Hepatocyte (in vitro differentiated cells): ENCODE measurements at places on chromosomes 5 and 9.

- no peak overlapping the region for H3K4me3 ChIP-seq
- H3K36me3 ChIP-seq: no peaks in the 10 kb centered on the region
- no peak overlapping the region for H3K27ac ChIP-seq
Observed at GRCh38 chr9:5950261-5950660, 59.6 kb downstream of the MLANA start.

- no peaks in the 10 kb centered on the region for H3K27me3 ChIP-seq
- H3K36me3 ChIP-seq: no peaks in the 10 kb centered on the region
- H3K4me1 ChIP-seq: no peaks in the 10 kb centered on the region
- DNase-seq: no peak
- no peak overlapping the region for H3K27ac ChIP-seq
- no peak overlapping the region for H3K4me3 ChIP-seq
Observed at GRCh38 chr5:32123889-32124676, 50.0 kb downstream of the GOLPH3 start.

GRCh38 chr5:30765227-30765626 lies 428.3 kb upstream of the CDH6 start:
- no peak for DNase-seq
- no peaks in the 10 kb centered on the region for H3K36me3 ChIP-seq
- H3K27ac ChIP-seq: no peak overlapping the region
- no peaks in the 10 kb centered on the region for H3K4me1 ChIP-seq
- no peak overlapping the region for H3K4me3 ChIP-seq
- no peaks in the 10 kb centered on the region for H3K27me3 ChIP-seq

DNA sequence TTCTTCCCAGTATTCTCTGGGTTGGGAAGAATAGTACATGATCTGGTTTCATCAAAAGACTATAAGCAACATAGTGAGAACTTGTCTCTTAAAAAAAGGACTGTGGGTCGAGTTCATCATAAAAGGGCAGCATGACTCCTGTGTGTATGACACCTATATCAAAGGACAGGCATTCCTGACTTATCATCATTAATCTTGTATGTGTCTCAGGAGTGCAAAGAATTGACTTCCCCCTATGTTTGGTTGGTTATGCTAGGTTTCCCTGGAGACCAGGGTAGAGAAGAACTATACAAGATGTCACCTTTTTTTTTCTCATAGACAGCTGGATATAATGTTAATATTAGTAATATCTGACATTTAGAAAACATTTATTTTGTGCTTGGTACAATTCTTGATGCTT lies 173.1 kb upstream of the ANKRD55 start:
- H3K4me3 ChIP-seq: no peak overlapping the region
- H3K36me3 ChIP-seq: no peaks in the 10 kb centered on the region
- peak overlapping the region; percentile 88 for H3K27ac ChIP-seq
- no peaks in the 10 kb centered on the region for H3K27me3 ChIP-seq
- H3K4me1 ChIP-seq: peaks cover 42% of the 10 kb centered on the region
- no peak for DNase-seq

- peaks cover 5% of the 10 kb centered on the region for H3K4me1 ChIP-seq
- no peak for DNase-seq
- no peaks in the 10 kb centered on the region for H3K27me3 ChIP-seq
- H3K36me3 ChIP-seq: no peaks in the 10 kb centered on the region
- no peak overlapping the region for H3K4me3 ChIP-seq
Observed at GRCh38 chr9:115999498-115999897, 154.1 kb upstream of the PAPPA start.

DNA sequence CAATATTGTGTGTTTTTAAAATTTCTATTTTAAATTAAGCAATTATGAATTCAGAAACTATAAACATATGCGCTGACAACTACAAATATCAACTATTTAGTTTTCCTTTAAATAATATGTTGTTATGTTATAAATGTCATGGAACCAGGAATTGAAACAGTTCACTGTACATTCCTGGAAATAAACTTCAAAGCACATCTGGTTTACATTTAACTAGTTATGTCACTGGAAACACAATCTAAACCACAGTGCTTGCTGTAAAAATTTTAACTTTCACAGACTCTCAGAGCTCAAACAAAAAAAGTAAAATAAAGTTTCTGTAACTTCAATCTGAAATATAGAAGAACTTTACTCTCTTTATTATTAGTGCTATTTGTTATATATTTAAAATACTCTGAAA lies 179.2 kb downstream of the FBN2 start:
- H3K27ac ChIP-seq: peak overlapping the region; percentile 45
- no peaks in the 10 kb centered on the region for H3K36me3 ChIP-seq
- H3K4me3 ChIP-seq: no peak overlapping the region
- no peaks in the 10 kb centered on the region for H3K27me3 ChIP-seq
- no peak for DNase-seq
- H3K4me1 ChIP-seq: peaks cover 20% of the 10 kb centered on the region

- H3K27me3 ChIP-seq: no peaks in the 10 kb centered on the region
- peak overlapping the region; percentile 74 for H3K27ac ChIP-seq
- H3K4me3 ChIP-seq: no peak overlapping the region
- peak; percentile 53 for DNase-seq
- peaks cover 15% of the 10 kb centered on the region for H3K4me1 ChIP-seq
Observed at GRCh38 chr5:74127381-74128320, 501.7 kb downstream of the ARHGEF28 start.

GRCh38 chr5:179387151-179388110 lies 42.2 kb upstream of the ADAMTS2 start:
- DNase-seq: no peak
- H3K27ac ChIP-seq: no peak overlapping the region
- H3K4me3 ChIP-seq: no peak overlapping the region
- H3K27me3 ChIP-seq: no peaks in the 10 kb centered on the region

DNA sequence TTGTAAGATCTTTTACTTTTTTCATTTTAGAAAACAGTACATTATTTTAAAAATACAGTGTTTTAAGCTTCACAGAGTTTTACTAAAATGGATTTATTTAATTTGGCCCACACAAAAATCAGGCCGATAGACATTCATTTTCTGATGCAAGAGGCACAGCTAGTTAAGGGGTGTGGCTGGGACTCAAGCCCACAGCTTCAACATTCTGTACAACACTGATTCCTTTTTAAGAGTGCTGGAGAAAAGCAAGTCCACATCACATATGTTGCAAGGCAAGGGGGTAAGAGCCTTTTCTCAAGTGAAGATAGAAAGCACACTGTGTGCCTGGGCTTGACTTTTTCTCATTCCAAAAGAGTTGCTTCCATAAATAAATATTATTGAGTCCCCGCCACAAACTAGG lies 195.9 kb downstream of the RFK start:
- no peaks in the 10 kb centered on the region for H3K27me3 ChIP-seq
- no peak for DNase-seq
- no peaks in the 10 kb centered on the region for H3K4me1 ChIP-seq
- H3K4me3 ChIP-seq: no peak overlapping the region
- H3K27ac ChIP-seq: no peak overlapping the region

DNA sequence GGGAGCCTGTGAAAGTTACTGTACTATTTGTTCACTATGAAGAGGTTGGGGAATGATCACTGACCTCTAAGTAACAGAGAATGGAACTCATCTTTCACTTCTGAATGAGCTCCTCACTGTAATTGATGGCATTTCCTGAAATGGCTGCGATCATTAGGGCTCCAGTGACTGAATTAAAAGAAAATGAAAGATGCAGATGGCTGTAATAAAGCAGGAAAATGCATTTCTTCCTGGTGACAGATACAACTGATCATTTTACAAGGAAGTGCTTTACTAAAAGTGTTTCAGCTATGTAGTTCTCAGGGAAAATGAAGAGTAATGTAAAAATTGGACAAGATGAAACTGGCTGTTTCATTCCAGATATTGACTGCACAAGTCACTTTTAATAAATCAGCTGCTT lies 1200.6 kb upstream of the NUDT12 start:
- no peaks in the 10 kb centered on the region for H3K36me3 ChIP-seq
- no peaks in the 10 kb centered on the region for H3K27me3 ChIP-seq
- no peak overlapping the region for H3K27ac ChIP-seq
- no peak overlapping the region for H3K4me3 ChIP-seq

DNA sequence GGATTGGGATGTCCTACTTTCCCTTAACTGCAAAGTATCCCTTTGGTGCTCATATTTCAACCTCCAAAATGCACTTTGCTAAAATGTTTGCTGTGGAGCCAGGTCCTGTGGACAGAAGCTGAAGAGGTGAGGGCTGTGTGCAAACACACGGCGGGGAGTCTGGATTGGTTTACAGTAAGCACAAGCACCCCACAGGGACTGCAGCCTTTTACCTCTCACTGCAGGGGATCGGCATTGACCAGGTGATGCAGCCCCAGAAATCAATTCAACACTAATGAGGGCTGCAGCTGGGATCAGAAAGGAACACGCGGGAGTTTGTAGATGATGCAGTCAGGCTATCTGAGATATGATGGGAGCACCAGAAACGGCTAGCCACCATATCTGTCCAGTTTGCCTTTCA lies 450.9 kb downstream of the CCDC171 start:
- no peak overlapping the region for H3K27ac ChIP-seq
- H3K27me3 ChIP-seq: no peaks in the 10 kb centered on the region
- no peak for DNase-seq
- H3K36me3 ChIP-seq: no peaks in the 10 kb centered on the region

GRCh38 chr9:35303567-35303966 lies 141.8 kb downstream of the UNC13B start:
- no peak overlapping the region for H3K4me3 ChIP-seq
- no peak overlapping the region for H3K27ac ChIP-seq
- no peaks in the 10 kb centered on the region for H3K4me1 ChIP-seq
- no peak for DNase-seq
- no peaks in the 10 kb centered on the region for H3K36me3 ChIP-seq

DNA sequence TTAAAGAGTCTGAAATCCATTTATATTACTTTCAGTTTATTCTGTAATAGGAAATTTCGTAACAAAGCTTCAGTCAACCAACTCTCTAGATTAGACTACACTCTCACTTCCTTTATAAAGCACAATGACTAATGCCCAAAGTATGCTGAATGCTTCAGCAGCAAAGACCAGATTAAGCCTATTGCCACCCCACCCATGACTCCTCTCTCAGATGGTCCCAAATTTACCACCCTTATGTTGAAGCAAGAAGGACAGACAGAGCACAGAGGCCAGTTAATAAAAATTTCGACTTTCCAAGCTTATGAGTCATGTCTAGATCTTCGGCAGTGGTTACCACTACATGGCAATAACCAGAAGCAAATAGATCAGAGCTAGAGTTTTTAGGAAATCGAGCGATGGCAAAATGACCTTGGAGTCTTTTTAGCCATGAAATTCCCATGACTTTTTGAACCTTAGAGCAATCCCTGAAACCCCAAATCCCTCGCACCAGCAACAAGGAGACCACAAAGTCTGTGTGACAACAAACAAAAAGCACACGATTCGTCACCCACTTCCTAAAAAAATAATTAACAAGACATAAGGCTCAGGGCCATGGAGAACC lies 287.8 kb upstream of the RASA1 start:
- H3K27me3 ChIP-seq: no peaks in the 10 kb centered on the region
- no peak overlapping the region for H3K27ac ChIP-seq
- no peaks in the 10 kb centered on the region for H3K4me1 ChIP-seq
- DNase-seq: no peak

DNA sequence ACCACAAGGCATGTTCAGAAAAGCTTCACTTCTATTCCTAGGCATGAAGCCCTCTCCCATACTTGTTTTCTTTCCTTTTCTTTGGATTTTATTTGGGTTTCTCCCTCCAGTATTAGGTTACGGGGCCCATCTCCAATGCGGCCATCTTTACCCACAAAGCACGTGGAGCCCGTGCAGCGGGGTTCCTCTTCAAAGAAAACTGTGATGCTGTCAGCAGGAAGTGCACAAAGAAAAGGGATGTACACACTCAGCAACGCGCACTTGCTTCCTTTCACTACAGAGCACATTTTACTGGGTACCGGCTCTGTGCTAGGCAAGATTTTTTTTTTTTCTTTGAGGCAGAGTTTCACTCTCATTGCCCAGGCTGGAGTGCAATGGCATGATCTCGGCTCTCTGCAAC lies 106.6 kb downstream of the COL23A1 start:
- no peak overlapping the region for H3K27ac ChIP-seq
- no peaks in the 10 kb centered on the region for H3K36me3 ChIP-seq
- no peak for DNase-seq
- no peaks in the 10 kb centered on the region for H3K27me3 ChIP-seq
- no peaks in the 10 kb centered on the region for H3K4me1 ChIP-seq

GRCh38 chr5:1687301-1687970 lies 112.2 kb downstream of the MRPL36 start:
- H3K27me3 ChIP-seq: no peaks in the 10 kb centered on the region
- H3K36me3 ChIP-seq: no peaks in the 10 kb centered on the region
- no peak for DNase-seq

DNA sequence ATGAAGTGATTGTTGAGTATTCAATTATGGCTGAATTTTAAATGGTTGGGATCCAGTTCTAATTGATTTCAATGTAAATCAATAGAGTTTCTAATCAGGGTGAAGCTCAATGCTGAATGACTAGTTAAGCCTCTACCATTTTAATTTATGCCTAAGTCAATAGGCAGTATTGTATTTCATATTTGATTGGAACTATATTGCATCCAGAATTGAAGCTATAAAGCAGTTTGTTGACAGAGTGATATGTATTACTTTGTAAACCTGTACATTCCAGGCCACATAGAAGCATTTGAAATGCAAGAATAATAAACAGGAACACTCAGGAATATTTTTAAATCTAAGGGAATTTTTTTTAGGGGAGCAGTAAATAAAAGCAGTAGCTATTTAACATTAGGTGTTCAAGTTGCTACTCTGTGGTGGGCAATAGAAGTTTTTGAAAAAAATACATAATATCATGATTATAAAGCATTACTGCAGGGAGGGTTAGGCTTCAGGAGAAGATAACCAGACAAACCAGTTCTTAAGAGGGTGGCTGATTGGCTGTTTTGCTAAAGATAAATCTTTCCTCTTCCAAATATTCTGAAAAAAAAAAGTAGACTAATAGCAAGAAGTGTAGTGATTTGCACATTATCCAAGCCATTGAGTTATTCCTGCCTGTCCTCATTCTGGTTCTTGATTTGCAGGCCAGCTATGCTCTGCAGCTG lies 492.0 kb upstream of the MEF2C start:
- no peaks in the 10 kb centered on the region for H3K4me1 ChIP-seq
- DNase-seq: no peak
- no peak overlapping the region for H3K27ac ChIP-seq
- H3K27me3 ChIP-seq: no peaks in the 10 kb centered on the region
- no peak overlapping the region for H3K4me3 ChIP-seq

- H3K27ac ChIP-seq: peak overlapping the region; percentile 45
- no peaks in the 10 kb centered on the region for H3K27me3 ChIP-seq
- peaks cover 6% of the 10 kb centered on the region for H3K4me1 ChIP-seq
- DNase-seq: peak; percentile 58
- H3K4me3 ChIP-seq: no peak overlapping the region
Observed at GRCh38 chr5:102153003-102153759, 142.9 kb downstream of the SLCO4C1 start.

GRCh38 chr9:24218656-24219055 lies 327.0 kb downstream of the IZUMO3 start:
- no peaks in the 10 kb centered on the region for H3K4me1 ChIP-seq
- H3K27ac ChIP-seq: no peak overlapping the region
- no peaks in the 10 kb centered on the region for H3K27me3 ChIP-seq
- no peaks in the 10 kb centered on the region for H3K36me3 ChIP-seq
- no peak for DNase-seq

DNA sequence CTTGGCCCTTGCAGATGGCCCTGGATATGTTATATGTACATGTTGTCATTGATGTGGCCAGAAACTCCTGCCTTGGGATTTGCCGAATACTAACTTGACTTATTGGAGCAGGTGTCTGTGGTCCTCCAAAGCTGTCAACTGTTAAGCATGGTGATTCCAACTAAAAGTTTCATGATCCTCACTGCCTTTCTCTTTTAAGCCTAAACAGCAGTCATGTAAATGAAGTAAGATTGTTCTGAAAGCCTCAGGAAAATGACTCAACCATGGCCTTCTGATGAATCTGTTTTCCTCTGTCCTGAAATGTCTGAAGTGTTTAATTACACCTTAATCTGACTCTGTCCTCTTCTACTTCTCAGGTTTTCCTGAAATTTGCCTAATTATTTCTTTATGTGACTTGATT lies 245.0 kb downstream of the FAM114A2 start:
- no peaks in the 10 kb centered on the region for H3K4me1 ChIP-seq
- H3K27ac ChIP-seq: no peak overlapping the region
- H3K27me3 ChIP-seq: no peaks in the 10 kb centered on the region
- no peak overlapping the region for H3K4me3 ChIP-seq
